GM06990 (cell line): ENCODE measurements at places on chromosomes 7 and 10.

GRCh38 chr10:59971915-59972314 lies 65.6 kb upstream of the CCDC6 start:
- DNase-seq = no peak

DNA sequence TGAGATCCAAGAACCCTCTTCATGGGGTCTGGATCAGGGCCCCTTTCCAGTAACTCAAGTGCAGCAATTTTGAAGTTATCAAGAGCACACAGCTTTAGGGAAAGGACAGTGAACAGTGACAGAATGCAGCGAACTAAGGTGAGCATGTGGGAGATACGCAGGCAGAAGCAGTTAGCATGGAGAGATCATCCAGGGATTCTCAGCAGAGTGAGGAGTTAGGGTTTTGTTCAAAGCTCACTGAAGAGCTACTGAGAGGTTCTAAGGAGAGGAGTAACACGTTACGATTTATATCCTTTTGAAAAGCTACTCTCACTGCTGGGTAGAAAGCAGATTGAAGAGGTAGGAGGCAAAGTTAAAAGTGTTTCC lies 83.6 kb upstream of the MPP7 start:
- DNase-seq = no peak

- no peak for DNase-seq
Observed at GRCh38 chr7:41979834-41980307, 257.1 kb downstream of the GLI3 start.

DNA sequence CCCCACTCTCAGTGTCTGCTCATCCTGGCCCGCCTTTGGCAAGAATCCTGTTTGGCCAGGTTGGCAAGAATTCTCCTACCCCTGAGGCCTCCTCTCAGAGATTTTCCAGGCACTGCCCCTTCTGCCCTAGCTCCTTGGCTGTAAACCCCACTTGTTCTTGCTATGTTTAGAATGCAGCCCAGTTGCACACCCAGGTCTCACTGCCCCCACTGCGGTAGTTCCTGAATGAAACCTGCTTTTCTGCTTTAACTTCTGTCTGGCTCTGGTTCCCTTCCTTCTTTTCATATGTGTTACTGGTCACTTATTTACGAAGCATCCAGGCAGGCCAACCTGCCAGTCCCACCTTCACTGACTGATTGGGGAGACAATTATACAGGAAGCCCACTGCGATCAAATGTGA lies 576.9 kb downstream of the GLRX3 start:
- no peak for DNase-seq

DNA sequence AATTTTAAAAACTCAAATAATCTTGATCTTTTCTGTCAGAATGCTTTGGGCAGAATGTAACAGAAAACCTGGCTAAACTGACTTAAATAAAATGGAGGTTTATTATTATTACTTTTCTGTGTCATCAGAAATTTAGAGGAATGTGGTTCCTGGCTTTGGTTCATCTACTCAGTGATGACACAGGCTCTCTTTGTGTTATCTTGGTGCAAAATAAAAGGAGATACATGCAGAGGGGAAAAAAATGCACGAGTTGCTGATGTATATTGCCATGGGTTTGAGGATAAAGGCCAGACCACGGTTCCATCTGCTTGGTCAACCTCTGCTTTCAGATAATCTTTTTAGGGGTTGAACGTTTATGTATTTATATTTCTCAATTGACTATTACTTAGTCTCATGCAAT lies 181.4 kb downstream of the SUGCT start:
- DNase-seq = no peak

DNA sequence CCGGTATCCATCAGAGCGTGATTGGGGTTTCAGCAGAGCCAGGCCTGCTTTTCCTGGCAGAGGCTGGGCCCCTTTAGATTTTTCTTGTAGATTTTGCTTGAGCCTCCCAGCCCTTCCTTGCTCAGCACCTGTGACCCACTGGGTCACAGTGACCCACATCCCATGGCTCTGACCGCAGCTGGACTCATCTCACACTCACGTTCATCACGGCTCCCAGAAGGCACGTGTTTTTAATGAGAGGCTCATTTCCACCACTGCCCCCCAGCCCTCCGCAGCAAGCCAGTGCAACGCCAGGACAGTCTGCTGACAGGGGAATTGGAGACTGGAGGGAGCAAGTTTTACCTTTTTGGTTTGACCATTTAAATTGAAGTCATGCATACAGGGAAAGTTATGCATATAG lies 155.7 kb downstream of the CUX1 start:
- DNase-seq = no peak
